ENCODE measurements at places on chromosomes 3 and 15.

DNA sequence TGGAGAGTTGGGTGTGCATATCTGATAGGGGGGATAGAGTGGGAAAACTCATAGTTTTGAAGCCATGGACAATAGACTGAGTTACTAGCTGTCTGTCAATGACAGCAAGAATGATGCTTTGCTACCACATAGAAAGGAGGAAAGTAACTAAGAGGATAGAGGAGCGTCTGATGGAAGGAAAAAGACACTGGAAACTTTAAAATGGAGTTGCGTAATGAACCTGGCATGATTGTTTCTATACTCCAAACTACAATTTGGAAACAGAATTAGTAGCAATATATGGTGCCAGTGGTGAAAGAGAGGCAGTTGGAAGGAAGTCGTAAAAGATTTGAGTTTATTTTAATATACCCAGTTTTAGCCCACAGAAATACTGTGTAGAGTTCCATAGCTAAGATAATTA, 163.6 kb downstream of the TUSC7 start:
- H3K4me1 ChIP-seq: no peaks in the 10 kb centered on the region
- no peak for DNase-seq
- no peaks in the 10 kb centered on the region for H3K27me3 ChIP-seq
- no peak overlapping the region for H3K4me3 ChIP-seq
- no peak overlapping the region for H3K27ac ChIP-seq

GRCh38 chr3:156489462-156489911, 65.4 kb downstream of the SSR3 start:
- H3K27me3 ChIP-seq: no peaks in the 10 kb centered on the region
- H3K4me3 ChIP-seq: no peak overlapping the region
- DNase-seq: no peak

- H3K4me3 ChIP-seq: no peak overlapping the region
- H3K27ac ChIP-seq: no peak overlapping the region
- H3K27me3 ChIP-seq: no peaks in the 10 kb centered on the region
- H3K4me1 ChIP-seq: no peaks in the 10 kb centered on the region
- no peaks in the 10 kb centered on the region for H3K36me3 ChIP-seq
These were observed 201.6 kb upstream of the TMC3 start for GRCh38 chr15:81575436-81576123.

DNA sequence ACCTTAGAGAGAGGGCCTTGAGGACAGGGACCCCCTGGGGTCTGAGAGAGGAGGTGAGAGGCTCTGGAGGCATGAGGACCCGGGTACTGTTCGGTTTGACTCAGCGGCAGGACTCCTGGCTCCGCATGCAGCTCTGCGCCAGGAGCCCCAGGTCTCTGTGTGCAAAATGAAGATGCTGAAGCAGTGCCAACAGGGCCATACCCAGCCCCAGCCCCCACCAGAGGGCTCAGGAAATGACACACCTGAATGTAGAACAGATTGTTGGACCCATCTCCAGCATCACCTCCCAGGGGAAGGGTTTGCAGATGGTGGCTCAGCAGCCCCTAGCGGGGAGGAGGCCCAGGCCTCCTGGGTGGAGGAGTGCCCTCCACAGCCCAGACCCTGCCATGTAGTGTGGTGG, 30.2 kb downstream of the EPHB3 start:
- no peak overlapping the region for H3K27ac ChIP-seq
- no peaks in the 10 kb centered on the region for H3K36me3 ChIP-seq
- DNase-seq: no peak
